ENCODE measurements at places on chromosomes 5 and 9. TPM values are rescaled to one million over a fixed set of nuclear protein-coding genes. Genes with fewer than 3 reads are reported as not detected.

The IL13 gene
- not detected for total RNA-seq

The PROB1 gene
- total RNA-seq = 0.99 TPM

The F2RL1 gene
- 3.1 TPM for total RNA-seq

The IFNE gene
- 4.5 TPM for total RNA-seq

The ANKRA2 gene
- total RNA-seq = 10.5 TPM

The ASPN gene
- 65.8 TPM for total RNA-seq

The TDRD7 gene
- 12.2 TPM for total RNA-seq

The SPRY4 gene
- total RNA-seq = 1.3 TPM

The PCDHB13 gene
- 0.27 TPM for total RNA-seq

The ZDHHC11B gene
- 0.74 TPM for total RNA-seq

The PHF24 gene
- total RNA-seq = 0.16 TPM

The STARD4 gene
- 88.1 TPM for total RNA-seq

The USP20 gene
- 11.4 TPM for total RNA-seq

The PCDHGA9 gene
- total RNA-seq = 4.1 TPM

The CARD9 gene
- total RNA-seq = 1.1 TPM

The RASEF gene
- total RNA-seq = 0.41 TPM

The CEP72 gene
- 1.6 TPM for total RNA-seq

Measured in fibroblast of the aortic adventitia (primary cell).